ENCODE measurements at places on chromosomes 6 and 20.
A peak's percentile ranks its signal among the peaks of the same experiment; 100 is the strongest.

DNA sequence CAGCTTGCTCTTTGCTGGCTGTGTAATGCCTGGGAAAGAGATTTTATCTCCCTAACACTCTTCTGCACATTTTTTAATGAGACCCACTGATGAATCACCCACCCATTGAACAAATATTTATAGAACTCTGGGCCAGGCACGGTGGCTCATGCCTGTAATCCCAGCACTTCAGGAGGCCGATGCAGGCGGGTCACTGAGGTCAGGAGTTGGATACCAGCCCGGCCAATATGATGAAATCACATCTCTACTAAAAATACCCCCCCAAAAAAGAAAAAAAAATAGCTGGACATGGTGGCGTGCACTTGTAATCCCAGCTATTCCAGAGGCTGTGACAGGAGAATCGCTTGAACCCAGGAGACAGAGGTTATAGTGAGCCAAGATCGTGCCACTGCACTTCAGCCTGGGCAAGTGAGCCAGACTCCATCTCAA is 82.1 kb upstream of the SIRPA start:
- no peaks in the 10 kb centered on the region for H3K27me3 ChIP-seq
- H3K36me3 ChIP-seq: no peaks in the 10 kb centered on the region
- peak; percentile 83 for DNase-seq
- H3K4me3 ChIP-seq: no peak overlapping the region

DNA sequence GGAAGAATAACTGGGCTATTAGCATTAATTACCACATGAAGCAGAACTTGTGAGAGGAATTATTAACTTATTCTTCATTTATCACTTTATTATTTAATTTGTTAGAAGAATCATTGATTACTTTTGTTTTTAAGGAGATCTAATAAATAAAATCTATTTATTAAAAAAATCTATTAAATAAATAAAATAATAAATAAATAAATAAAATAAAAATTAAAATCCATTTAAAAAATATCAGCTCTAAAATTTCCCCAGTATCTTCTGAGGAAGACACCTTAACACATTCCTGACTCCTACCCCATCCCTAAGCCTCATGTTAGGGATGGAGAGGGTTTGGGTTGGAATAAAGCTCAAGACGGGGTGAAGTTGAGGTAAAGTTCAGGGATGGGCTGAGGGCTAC is 231.4 kb downstream of the CLIC5 start:
- H3K4me3 ChIP-seq: no peak overlapping the region
- no peaks in the 10 kb centered on the region for H3K27me3 ChIP-seq
- no peaks in the 10 kb centered on the region for H3K36me3 ChIP-seq
- no peak for DNase-seq

DNA sequence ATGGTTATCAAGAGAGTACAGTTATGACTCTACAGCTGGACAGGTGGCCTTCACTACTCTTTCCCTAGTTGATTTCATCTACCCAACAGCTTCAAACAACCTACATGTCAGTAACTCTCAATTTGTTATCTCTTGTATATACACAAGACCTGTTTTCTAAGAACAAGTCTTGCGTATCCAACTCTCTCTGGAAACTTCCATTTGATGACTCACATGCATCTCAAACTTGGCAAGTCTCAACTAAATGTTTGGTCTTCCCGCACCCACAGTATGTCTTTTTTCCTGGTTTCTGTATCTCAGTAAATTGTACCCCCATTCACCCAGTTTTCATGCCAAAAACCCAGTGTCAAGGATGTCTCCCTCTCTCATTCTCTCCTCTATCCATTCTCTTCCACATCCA is 97.7 kb downstream of the BTBD9 start:
- H3K4me1 ChIP-seq: no peaks in the 10 kb centered on the region
- no peak overlapping the region for H3K4me3 ChIP-seq

GRCh38 chr6:80163754-80164187 is 57.3 kb downstream of the BCKDHB start:
- no peak overlapping the region for H3K4me3 ChIP-seq
- no peaks in the 10 kb centered on the region for H3K36me3 ChIP-seq
- H3K27ac ChIP-seq: no peak overlapping the region
- no peaks in the 10 kb centered on the region for H3K4me1 ChIP-seq
- DNase-seq: peak; percentile 88

DNA sequence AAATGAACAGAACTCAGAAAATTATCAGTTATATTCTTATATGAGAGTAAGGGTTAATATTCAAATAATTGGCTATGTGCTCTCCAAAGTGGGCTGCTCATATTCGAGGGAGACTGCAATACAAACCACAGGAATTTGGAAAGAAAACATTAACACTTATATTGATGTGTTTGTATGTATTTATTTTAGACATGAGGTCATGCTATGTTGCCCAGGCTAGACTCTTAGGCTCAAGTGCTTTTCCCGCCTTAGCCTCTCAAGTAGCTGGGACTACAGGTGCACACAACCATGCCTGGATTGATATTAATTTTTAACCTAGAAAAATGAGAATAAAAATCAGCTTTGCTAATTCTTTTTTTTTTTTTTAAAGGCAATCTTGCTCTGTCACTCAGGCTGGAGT is 35.0 kb downstream of the BTBD9 start:
- H3K4me3 ChIP-seq: no peak overlapping the region
- no peaks in the 10 kb centered on the region for H3K36me3 ChIP-seq
- H3K27ac ChIP-seq: no peak overlapping the region
- peak; percentile 5 for DNase-seq
- H3K4me1 ChIP-seq: no peaks in the 10 kb centered on the region
- H3K27me3 ChIP-seq: no peaks in the 10 kb centered on the region

- peaks cover 13% of the 10 kb centered on the region for H3K4me1 ChIP-seq
- H3K27me3 ChIP-seq: no peaks in the 10 kb centered on the region
- no peak for DNase-seq
Observed at GRCh38 chr6:157386023-157386422, 5.0 kb downstream of the ZDHHC14 start.

DNA sequence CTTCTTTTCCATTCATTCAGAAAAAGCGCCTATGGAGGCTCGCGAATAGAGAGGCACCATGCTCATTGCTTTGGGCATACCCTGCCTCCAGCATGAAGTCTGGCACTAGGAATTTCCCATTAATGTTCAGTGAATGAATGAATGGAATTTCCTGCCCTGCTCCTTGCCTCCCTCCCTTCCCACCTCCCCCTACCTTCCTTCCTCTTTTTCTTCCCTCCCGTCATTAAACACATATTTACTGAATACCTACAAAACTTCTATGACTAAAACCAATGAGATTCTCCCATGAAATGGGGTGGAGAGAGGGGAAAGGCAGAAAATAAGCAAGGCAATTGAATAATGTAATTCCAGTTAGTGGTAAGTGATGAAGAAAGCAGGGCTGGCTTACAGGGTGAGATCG is 213.8 kb upstream of the AGPAT4 start:
- DNase-seq: no peak
- peak overlapping the region; percentile 23 for H3K27ac ChIP-seq
- H3K36me3 ChIP-seq: no peaks in the 10 kb centered on the region
- peaks cover 8% of the 10 kb centered on the region for H3K4me1 ChIP-seq
- no peaks in the 10 kb centered on the region for H3K27me3 ChIP-seq
- no peak overlapping the region for H3K4me3 ChIP-seq

DNA sequence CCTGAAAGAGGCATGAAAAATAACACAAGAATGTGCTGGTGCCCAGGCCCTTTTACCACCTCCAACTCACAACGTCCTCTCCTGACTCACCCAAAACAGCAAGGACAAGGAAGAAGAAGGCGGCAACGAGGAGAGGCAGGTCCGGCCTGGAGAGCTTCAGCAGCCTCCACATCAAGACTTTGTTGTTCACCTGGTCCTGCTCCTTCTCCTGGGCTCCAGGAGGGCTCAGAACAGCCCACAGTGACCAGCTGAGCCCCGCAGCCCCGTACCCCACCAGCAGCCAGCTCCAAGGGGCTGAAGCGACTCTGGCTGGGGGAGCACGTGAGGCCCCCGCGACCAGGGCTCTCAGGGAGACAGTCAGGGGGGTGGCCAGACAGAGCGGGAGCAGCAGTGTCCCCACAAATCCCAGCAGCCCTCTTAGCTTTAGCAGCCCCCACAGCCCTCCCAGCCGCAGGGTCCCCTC is 857 bp downstream of the TAP2 start:
- peaks cover 19% of the 10 kb centered on the region for H3K36me3 ChIP-seq
- H3K4me1 ChIP-seq: peaks cover 28% of the 10 kb centered on the region
- H3K4me3 ChIP-seq: peak overlapping the region; percentile 77
- peak; percentile 45 for DNase-seq

DNA sequence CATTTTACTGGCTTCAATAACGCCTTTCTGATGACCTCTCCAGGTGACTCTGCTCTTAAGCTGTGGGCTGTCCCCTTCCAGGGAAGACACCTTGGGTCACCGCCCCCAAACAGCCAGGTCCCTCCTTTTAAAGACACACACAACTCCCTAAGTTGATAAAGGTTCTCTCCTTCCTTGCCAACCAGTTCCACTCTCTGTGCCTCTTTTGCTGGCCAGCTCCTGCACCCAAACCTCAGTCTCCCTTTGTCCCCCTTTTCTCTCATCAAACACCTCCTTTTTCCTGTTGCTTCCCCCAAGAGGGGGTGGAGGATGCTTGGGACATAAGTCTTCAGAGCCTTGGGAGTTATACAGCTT is 1.0 kb downstream of the NCOA6 start:
- DNase-seq: peak; percentile 86
- H3K36me3 ChIP-seq: peaks cover 16% of the 10 kb centered on the region
- H3K4me1 ChIP-seq: peaks cover 24% of the 10 kb centered on the region
- peak overlapping the region; percentile 88 for H3K27ac ChIP-seq
- peaks cover 10% of the 10 kb centered on the region for H3K27me3 ChIP-seq

DNA sequence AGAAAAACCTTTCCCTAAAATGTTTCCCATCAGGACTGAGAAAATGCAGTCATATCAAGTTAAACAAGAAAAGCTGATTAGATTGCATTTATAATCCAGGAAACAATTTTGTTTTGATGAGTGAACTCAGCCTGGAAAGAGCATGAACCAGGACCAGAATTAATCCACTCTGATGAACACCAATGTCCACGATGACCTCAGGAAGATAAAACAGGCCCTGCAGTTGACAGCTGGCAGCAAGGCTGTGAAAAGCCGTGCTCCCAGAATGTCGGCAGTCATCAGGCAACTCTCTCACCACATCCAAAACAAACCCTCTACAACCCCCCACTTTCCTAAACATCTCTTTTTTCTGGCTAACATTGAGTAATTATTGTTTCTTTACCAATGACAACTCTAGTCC is 74.0 kb upstream of the PROKR2 start:
- H3K27ac ChIP-seq: no peak overlapping the region
- H3K27me3 ChIP-seq: peaks cover 90% of the 10 kb centered on the region
- no peak for DNase-seq
- H3K4me1 ChIP-seq: no peaks in the 10 kb centered on the region

- H3K4me3 ChIP-seq: no peak overlapping the region
- no peaks in the 10 kb centered on the region for H3K36me3 ChIP-seq
- H3K27me3 ChIP-seq: peaks cover 14% of the 10 kb centered on the region
- DNase-seq: no peak
- H3K4me1 ChIP-seq: no peaks in the 10 kb centered on the region
- no peak overlapping the region for H3K27ac ChIP-seq
Observed at GRCh38 chr6:166724576-166724975, 97.5 kb upstream of the RPS6KA2 start.

GRCh38 chr20:47865912-47866311 is 80.6 kb upstream of the SULF2 start:
- H3K27me3 ChIP-seq: no peaks in the 10 kb centered on the region
- H3K27ac ChIP-seq: no peak overlapping the region
- no peak for DNase-seq
- no peaks in the 10 kb centered on the region for H3K36me3 ChIP-seq
- peaks cover 7% of the 10 kb centered on the region for H3K4me1 ChIP-seq

DNA sequence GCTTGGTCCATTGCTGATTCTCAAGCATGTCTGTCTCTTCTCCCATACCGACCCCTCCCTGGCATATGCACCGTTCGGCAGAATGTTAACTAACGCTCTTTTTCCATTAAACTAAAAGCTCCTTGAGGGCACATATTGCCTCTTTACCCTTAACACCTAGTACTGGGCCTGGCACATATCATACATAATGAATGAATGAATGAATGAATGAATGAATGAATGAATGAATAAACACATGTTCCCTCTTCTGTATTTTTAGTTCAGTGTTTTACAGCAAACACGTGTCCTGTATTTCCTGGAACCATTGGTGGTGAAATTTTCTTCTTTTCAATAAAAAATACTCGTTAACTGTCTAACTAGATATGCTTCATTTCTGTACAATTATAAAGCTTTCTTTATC is 174.4 kb upstream of the DTNBP1 start:
- no peak overlapping the region for H3K4me3 ChIP-seq
- no peaks in the 10 kb centered on the region for H3K36me3 ChIP-seq
- no peak overlapping the region for H3K27ac ChIP-seq
- no peaks in the 10 kb centered on the region for H3K4me1 ChIP-seq
- no peak for DNase-seq

GRCh38 chr6:48110436-48111142 is 408 bp downstream of the PTCHD4 start:
- H3K27ac ChIP-seq: peak overlapping the region; percentile 98
- no peaks in the 10 kb centered on the region for H3K27me3 ChIP-seq
- H3K4me1 ChIP-seq: peaks cover 15% of the 10 kb centered on the region

DNA sequence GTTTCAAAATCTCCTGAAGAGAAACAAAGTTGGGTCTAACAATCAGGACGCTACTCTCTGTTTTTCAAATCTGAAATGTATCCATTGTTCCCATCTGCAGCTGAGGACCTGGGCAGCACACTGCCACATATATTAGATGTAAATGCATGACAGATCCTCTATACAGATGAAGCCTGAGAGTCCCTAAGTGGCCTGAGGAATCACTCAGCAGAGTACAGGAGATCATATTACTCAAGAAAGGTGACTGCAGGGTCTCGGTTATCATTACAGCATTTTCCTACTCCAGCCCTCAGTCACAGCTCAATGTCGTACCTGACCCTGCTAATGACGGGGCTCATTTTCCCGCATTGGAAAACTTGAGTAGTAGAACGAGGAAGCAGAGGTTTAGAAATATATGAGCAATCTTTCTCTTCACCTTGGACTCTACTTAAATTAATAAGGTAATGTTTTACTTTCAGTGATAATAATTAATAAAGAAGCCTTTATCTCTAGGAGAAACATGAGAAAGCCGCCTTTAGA is 256.2 kb upstream of the IRAK1BP1 start:
- H3K27me3 ChIP-seq: no peaks in the 10 kb centered on the region
- DNase-seq: no peak
- H3K36me3 ChIP-seq: no peaks in the 10 kb centered on the region
- peaks cover 19% of the 10 kb centered on the region for H3K4me1 ChIP-seq

GRCh38 chr6:56911847-56912246 is 43.1 kb upstream of the BEND6 start:
- H3K27me3 ChIP-seq: no peaks in the 10 kb centered on the region
- DNase-seq: no peak
- H3K27ac ChIP-seq: no peak overlapping the region
- H3K4me3 ChIP-seq: no peak overlapping the region
- H3K36me3 ChIP-seq: no peaks in the 10 kb centered on the region
- H3K4me1 ChIP-seq: peaks cover 6% of the 10 kb centered on the region

GRCh38 chr20:58339741-58340140 is 30.2 kb downstream of the RAB22A start:
- DNase-seq: no peak
- peaks cover 24% of the 10 kb centered on the region for H3K4me1 ChIP-seq
- H3K27ac ChIP-seq: peak overlapping the region; percentile 81
- no peak overlapping the region for H3K4me3 ChIP-seq
